Foreskin keratinocyte (primary cell): ENCODE measurements at places on chromosomes 7 and 10.
A peak's percentile ranks its signal among the peaks of the same experiment; 100 is the strongest.

GRCh38 chr7:44080686-44081265 is 1.6 kb downstream of the POLM start:
- DNase-seq: no peak

GRCh38 chr7:92956575-92956974 is 120.2 kb upstream of the CDK6 start:
- DNase-seq: no peak

DNA sequence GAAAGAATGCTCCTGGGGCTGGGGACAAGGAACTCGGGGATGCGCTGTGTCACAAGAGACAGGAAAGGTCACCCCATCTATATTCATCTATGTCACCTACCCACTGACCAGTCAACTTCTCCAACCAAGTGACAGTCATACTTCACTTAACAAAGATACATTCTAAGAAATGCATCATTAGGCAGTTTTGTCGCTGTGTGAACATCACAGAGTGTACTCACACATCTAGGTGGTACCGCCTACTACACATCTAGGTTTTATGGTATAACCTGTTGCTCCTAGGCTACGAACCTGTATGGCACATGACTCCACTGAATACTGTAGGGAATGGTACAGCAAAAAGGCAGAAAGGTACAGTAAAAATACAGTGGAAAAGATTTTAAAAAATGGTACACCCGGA is 3.8 kb upstream of the ADAM12 start:
- DNase-seq: no peak

GRCh38 chr10:76905251-76905650 is 732.4 kb downstream of the KCNMA1 start:
- no peak for DNase-seq

DNA sequence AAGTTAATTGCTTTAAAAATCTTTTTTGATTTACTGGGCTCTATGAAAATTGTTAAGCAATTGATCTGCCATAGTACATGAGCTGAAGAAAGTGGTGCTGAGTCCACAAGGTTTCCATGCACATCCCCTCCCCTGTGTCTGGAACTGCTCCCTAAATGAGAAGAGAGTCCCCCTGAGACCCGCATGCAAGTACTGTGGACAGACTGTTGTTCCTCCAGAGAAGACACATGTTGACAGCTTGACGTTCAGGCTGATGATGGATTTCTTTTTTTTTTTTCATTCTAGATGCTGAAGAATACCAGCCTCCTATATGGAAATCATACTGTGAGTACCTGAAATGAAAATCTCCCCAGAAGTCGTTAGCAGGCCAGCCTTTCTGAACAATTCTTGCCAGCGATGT is 159.8 kb downstream of the CHN2 start:
- DNase-seq: no peak

DNA sequence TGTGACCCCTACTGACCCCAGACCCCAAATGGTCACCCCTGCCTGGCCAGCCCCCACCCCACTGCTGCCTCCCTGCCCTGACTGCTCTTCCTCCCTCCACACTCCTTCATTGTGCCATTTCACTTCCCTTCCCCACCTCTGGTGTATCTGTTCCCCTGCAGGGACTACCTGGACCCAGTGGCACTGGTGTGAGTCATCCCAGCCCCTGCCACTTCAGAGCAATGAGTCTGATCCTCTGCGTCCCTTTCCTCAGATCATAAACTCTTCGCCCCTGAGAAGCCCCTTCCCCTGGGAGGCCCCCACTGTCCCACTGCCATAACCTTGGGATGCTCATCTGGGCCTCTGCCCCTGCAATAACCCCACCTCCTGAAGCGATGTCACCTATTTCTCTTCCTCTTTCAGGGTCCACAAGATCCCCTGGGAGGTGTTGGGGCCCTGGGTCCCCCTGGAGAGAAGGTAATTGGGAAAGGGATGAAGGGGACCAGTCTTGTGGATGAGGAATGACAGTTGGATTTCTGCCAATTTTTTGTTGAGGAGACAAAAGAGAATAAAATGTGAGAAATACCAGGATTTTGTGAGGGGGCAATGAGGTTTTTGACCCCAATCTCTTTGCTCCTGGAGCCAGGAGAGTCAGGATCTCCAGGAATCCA is 19.1 kb upstream of the VOPP1 start:
- no peak for DNase-seq

- peak; percentile 36 for DNase-seq
Observed at GRCh38 chr10:62597226-62597625, 207.3 kb upstream of the ADO start.

DNA sequence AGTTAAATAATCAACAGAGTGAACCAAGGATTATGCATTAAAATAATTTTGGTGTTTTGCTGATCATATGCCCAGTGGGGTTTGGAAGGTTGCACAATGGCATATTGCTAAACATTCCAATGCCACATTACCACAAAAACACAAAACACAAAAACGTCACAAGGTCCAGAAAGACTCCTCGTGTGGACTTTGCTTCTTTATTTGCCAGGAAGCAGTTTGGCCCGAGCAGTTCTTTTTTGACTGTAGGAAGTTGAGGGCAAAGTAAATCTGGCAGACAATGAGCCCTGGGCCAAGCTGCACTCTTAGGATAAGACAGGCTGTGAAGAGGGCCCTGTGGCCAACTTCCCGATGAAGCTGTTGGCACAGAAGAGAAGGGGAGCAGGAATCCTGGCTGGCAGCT is 39.2 kb upstream of the SLC35B4 start:
- DNase-seq: no peak

DNA sequence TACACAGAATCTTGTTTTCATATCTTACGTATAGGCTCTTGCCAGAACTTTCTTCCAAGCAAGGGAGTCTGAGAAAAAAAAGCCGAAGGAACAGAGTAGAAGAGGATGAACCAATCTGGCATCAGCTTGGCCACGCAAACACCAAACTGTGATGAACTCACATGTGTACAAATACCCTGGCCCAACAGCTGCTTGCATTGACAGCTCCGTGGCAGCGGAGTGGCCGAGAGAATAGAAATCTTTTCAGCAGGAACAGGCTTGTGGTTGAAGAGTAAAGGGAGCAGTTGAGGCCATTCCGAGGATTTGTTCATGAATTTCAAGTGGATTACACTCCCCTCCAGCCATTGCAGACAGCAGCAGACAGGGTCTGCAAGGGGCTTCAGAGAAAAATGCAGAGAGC is 173.8 kb upstream of the PLXNA4 start:
- no peak for DNase-seq

DNA sequence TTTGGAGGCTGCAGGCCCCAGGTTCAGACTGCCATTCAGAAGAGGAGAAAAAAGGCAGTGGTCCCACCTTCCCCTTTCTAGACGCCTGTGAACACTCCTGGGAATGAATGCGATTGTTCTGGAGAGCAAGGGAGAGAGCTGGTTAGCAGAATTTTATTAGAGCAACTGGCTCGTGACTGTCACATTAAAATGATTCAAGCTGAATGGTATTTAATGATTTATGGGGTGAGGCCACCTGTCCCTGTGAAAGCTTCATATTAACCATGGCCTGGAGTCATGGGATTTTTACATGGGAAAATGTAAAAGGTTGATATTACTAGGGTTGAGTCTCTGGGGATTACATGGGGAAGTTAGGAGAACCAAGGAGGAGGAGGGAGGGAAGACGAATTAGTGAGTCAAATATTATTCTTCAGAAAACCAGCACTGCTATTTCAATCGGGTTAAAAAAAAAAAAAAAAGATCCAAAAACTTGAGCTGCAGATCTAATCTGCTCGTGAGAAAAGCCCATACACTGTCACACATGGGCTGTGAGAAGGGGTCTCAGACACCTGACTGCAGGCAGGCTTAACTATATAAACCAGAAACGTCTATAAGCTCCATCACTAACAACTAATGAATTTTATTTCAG is 8.3 kb downstream of the CXCL12 start:
- DNase-seq: no peak

DNA sequence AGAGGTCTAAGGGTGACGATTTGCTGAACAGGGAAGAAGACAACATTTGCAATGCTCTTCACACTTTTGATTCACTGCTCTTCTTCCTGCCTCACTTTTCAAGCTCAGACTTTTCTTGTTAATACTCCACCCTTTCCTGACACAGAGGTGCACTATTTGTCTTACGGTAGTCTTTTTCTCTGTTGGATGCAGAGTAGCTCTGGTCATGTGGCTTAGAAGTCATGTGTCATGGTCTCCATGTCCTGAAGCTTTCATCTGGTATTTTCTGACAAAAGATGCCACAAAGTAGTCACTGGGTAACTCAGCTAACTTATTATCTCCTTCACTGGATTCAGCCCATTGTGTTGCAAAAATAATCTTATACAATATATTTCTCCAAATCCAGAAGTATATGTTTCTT is 149.1 kb downstream of the TFEC start:
- no peak for DNase-seq
